NCI-H226 (cell line): ENCODE measurements at places on chromosomes 1 and 21.

- no peak for DNase-seq
Measured at GRCh38 chr1:42081475-42081874, 71.7 kb upstream of the GUCA2B start.

DNA sequence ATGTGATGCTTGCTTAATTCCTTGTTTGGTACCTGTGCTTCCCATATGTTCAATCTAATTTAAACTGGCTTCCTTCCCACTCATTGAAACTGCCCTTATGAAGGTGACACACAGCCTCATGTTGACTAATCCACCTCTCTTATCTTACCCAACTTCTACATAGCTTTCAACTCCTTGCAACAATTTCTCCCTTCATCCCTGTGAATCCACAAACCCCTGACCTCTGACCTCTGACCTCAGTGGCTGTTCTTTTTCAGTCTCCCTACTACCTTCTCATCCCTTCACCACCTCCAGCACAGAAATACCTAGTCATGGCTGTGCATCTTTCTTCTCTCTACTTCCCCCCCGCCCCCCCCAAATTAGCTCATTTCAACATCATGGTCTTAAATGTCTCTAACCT lies 144.5 kb downstream of the TTLL7 start:
- no peak for DNase-seq

GRCh38 chr1:232174306-232174705 lies 455.6 kb downstream of the SIPA1L2 start:
- DNase-seq: no peak

DNA sequence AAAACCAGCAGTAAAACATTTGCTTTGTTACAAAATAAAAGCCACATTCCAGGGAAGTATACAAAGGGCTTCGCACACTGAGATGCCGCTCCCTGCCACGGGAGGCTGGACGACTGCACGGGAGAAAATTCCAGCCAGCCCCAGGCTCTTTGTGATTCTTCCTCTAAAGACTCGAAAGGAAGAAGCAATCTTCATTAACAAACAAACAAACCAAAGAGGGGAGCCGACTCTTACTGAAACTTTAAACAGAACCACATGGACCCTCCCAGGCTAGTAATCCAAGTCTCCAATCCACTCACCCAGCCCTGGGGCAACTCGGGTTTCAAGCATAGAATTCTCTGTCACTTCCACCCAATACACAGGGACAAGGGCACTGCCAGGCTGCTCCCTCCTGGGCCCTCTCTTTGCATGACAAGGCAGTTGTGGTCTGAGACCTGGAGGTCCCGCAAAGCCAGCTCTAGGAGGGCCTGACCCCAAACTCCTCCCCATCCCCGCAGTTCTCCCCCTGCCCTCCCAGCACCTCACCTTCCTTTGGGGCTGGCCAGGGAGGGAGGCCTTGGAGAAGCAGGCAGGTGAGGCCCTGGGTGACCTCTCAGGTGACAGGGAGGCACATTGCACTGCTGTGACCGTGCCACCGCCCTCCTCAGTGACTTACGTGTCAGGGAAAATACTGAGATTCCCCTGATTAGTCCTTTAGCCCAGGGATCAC lies 26.6 kb upstream of the COL18A1 start:
- no peak for DNase-seq

GRCh38 chr1:154441241-154441888 lies 36.2 kb downstream of the IL6R start:
- DNase-seq: no peak

DNA sequence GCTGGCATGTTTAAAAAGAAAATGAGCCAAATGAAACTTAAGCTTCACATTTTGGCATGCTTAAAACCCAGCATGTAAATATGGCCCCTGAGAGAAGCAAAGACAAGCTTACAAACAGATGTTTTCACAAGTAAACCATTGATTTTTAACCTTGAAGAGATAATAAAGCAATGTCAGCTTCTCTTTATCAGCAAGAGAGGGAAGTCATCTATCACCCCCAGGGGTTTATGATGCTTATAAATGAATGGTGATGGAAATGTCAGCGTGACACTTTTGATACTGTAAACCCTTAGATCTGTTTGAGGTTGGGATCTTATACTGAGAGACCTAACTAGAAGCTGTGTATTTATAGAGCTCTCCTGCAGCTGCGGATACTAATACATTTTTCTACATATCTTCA lies 471.3 kb downstream of the PLA2G4A start:
- no peak for DNase-seq

DNA sequence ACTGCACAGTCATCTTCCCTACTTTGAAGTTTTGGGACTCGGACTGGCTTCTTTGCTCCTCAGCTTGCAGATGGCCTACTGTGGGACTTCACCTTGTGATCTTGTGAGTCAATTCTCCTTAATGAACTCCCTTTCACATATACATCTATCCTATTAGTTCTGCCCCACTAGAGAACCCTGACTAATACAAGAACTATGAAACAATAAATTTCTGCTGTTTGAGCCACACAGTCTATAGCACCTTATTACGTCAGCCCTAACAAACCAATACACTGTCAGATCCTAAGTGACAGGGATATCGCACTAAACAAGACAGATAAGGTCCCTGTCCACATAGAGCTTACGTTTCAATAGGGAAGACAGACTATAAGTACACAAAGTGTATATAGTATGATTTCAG lies 120.1 kb downstream of the PLPP3 start:
- no peak for DNase-seq

DNA sequence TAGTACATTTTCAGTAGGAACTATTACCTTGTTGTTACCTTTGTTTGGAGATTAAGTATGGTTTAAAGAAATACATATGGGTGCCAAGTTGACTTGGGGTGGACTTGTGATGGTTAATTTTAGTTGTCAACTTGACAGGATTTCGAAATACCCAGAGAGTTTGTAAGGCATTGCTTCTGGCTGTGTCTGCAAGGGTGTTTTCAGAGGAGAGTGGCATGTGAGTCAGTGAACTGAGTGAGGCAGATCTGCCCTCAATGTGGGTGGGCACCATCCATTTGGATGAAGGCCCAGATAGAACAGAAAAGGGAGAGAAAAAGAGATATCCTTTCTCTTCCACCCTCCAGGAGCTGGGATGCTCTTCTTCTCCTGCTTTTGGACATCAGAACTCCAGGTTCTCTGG lies 315.5 kb downstream of the GPATCH2 start:
- peak; percentile 13 for DNase-seq
